ELF-1 (cell line): ENCODE measurements at places on chromosomes 5 and 9.

DNA sequence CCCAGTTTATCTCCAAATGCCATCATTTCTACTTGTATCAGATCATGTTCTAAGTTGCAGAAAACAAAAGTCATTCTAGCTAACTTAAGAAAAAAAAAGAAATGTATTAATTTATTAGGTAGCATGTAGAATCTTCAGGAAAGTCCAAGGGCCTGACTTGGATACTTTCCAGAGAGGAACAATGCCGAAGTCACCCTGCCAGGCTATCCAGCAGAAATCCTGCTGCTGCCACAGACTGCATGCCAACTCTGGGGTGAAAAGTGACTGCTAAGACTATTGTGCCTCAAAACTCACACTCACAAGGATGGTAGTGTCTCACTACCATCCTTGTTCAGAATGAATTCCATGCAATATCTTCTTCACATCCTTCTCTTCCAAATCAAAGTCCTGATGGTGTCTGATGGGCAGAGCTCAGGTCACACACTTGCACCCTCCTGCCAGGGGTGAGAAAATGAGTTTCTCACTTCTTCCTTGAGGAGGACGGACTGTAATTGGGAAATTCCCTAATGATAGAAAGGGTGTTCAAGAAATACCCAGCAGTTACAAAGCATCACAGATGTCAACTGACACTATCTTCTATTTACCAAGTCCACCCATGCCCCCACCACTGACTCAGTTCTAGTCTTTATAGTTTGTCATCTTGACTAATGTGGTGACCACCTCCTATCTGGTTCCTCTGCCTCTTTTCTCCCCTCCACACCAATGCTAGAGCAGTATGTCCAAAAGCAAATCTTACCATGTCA is 279.4 kb downstream of the CWC27 start:
- DNase-seq, result no peak

GRCh38 chr5:130689831-130690230 is 475.2 kb downstream of the HINT1 start:
- no peak for DNase-seq

- no peak for DNase-seq
Measured at GRCh38 chr5:34833976-34834793, 4.8 kb upstream of the TTC23L start.

- no peak for DNase-seq
Measured at GRCh38 chr5:33161421-33161820, 279.3 kb upstream of the TARS1 start.

- peak; percentile 48 for DNase-seq
Measured at GRCh38 chr5:177382423-177383029, 1.7 kb upstream of the SLC34A1 start.

DNA sequence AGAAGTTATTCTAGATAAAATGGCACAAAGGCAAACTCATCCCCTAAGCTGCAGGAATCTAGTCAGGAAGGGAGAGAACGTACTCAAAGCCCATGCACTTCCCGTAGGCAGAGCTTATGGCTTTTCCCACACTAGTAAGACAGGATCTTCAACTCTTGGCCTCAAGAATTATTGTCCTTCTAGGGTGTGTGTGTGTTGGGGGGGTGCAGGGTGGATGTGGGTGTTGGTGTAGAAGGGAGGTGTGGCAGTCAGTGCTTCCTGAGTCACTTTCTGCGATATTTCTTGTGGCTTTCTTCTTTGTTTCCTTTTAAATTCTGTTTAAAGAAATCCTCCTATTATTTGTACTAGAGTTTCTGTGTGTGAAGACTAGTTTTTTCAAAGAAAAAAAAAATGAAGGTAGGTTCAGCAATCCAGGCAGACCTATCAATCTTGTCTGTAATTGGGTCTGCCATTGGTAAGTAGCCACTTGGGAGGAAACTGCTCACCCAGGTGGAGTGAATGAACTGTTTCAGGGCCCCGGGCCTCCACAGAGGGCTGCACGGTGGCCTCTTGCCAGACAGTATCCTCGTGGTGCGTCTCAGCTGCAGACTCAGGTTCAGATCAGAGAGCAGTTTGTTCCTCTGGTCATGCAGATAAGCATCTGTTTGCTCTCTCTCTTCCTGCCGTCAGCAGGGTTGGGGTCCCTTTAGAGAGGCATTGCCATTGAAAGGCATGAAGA is 131.9 kb downstream of the NPR3 start:
- no peak for DNase-seq
